ENCODE measurements at places on chromosomes 11 and 22.

GRCh38 chr22:44341431-44342346 is 28.9 kb upstream of the SHISAL1 start:
- no peak for DNase-seq

DNA sequence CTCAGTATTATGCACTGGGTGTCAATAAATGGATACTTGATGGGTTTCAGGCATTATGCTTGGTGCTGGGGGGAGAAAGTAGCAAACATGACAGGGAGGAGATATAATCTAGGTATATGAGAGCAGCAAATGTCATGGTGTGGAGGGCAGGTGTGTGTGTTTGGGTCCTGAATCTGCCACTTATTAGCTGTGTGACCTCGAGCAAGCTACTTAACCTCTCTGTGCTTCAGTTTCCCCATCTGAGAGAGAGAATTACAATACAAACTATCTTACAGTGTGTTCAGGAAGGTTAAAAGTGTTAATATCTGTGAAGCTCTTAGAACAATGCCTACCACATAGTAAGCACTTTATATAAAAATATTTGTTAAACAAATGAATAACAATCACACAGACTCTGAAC is 2.8 kb downstream of the SLC22A8 start:
- DNase-seq = no peak

DNA sequence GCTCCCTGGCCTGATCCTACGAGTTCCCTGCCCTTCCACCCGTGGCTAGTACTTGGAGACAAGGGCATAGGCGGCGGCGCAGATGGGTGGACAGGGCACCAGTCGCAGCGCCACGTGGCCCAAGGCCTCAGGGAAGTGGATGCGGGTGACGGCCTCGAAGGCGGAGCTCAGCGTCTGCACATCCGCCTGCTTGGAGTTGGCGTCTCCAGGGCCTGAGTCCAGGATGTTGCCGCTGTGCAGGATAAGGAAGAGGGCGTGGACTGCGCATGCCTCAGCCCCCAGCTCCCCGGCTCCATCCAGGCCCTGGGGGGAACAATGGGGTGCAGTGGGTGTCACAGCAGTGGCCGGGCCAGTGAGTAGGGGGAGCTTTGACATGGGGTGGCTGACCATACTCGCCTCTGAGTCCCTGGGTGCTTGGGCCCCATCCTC is 6.6 kb downstream of the PITPNM1 start:
- no peak for DNase-seq

GRCh38 chr11:20627026-20627425 is 27.6 kb downstream of the SLC6A5 start:
- DNase-seq = no peak

DNA sequence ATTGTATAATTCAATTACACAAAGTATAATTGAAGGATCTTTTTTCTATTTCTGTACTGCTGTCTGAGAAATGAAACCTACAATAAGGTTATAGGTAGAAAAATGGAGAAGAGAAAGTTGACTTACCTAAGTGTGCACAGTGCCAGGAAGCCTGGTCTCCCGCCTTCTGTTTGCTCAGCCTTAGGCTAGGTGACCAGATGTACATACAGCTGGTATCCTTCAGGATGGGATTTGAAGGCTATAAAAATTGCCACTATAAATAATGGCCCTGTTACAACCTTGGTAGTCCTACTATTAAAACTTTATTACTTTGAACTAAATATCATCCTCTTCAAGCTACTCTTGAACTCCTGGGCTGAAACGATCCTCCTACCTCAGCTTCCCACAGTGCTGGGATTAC is 19.7 kb downstream of the OR51E2 start:
- no peak for DNase-seq

DNA sequence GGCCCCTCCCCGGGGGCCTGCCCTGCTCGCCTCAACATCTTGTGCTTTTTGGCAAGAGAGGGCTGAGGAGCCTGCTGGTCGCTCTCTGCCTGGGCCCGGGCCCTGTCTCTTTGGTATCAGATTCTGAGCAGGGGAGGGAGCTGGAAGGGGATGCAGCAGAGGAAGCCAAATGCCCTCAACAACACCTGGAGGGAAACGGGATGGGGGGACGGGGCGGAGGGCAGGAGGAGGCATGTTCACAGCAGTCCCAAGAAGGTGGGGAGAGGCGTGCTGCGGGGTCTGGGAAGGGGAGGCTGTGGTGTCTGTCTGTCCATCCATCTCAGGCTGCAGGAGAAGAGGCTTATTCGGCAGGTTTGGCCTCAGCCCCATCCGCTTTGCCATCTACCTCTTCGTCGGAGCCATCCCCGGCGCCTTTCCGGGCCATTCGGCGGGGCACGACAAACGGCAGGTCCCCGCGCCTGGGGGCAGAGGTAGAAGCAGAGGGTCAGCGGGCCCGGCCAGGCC is 29.4 kb downstream of the APOL1 start:
- DNase-seq = no peak

DNA sequence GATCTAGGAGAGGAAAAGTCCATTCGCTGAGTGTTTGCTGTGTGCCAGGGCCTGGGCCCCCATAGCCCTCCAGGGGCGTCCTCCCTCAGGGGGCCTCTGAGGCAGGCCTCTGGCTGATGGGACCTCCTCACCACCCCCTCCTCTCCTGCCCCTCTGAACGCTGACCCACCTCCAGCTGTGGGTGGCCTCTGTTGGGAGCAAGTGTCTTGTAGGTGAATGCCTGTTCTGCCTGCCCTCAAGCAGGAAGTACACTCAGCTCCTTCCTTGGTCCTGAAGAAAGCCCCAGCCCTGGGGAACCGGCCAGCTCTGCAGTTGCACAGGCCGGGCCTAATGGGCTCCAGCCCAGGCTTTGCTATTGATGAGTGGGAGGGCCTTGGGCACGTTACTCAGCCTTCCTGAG is 3.5 kb downstream of the MYO7A start:
- no peak for DNase-seq

DNA sequence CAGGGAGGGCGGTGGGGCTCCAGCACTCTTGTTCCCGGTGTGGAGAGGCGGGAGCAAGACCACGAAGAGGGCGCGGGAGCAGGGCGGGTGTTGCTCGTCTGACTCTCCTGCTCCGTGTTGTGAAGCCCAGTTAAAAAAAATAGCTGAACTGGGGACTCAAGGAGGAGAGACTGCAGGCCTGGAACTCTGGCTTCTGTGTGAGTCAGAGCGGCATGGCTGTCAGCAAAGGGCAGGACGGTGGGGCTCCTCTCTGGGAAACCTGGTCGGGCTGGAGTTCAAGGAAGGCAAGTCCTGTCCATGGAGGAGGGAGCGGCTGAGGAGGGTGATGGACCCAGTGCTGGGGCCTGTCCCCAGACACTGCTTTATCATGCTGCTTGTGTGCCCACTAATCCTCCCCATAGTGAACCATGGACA is 152.3 kb downstream of the FEZ1 start:
- DNase-seq = no peak

DNA sequence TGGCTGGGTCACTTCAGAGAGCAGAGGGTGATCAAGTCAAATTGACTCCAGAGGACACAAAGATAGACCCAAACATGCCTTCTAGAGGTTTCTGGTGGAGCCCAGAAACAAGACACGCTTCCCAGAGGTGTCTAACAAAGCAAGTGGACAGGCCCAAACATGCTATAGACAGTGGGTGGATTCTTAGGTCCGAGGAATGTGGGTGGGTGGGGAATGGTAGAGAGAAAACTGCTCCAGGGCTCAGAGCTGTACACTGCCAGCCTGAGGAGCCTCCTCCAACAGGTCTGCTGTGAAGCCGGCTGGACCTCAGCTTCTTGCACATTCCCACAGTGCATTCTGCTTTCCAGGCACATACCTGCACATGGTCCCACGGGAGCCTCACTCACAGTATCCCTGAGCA is 116.8 kb upstream of the NECTIN1 start:
- DNase-seq = no peak

- no peak for DNase-seq
Observed at GRCh38 chr11:46338988-46339666, 8.1 kb upstream of the DGKZ start.

GRCh38 chr11:134560066-134560465 is 148.0 kb upstream of the B3GAT1 start:
- DNase-seq = no peak

GRCh38 chr11:120994091-120994859 is 29.6 kb upstream of the TBCEL start:
- DNase-seq = no peak

DNA sequence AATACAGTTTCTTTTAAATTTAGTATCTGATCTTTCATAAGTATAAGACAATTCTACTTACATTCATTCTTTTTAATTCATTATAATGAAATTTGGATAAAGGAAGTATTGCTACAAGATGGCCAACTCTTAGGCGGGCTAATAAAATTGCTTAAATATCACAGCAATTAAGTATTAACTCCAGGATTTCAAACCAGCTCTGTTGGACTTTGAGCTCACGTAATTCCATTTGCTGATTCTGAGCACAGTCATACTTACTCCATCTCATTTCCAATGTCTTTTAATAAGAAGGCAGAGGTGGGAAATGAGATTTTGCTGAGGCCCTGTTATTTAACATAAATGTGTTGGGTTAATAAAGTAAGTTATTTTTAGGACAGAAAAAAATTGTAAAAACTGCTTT is 748.1 kb downstream of the KCNA4 start:
- no peak for DNase-seq

GRCh38 chr11:88464528-88464927 is 127.0 kb upstream of the CTSC start:
- DNase-seq = no peak

- DNase-seq = no peak
Observed at GRCh38 chr11:128707681-128708080, 13.8 kb downstream of the FLI1 start.

DNA sequence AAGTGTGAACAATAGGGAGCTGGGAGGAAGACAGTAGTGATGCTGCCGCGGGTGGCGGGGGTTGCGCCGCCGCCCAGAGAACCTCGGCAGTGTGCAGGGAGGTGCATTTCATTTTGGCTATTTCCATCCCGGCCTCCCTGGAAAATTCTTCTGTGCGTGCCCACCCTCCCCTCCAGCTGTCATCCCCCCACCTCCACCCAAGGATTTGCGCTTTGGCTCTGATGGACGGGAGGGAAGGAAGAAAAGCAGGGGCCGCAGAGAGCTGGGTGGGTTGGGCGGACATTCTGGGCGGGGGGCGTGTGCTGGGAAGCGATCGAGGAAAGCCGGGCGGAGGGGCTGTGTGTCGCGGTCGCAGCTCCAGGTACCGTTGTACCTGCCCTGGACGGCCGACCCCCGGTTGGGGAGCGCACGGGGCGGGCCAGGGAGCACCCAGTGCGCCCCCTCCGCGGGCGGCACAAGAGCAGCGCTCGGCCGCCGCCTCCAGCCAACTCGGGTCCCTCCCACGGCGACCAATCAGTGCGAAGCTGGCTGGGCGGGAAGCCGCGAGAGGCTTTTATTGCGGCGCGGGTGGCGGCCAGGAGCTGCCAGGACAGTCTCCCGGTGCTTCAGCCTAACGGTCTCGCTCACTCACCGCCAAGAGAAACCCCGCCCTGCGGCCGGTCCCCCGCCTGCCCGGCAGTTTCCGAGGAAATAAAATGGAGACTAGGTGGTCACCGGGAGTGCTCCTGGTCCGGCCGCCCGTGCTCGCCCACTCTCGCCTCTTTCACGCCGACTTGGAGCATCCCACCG is 1.6 kb downstream of the NCAM1 start:
- no peak for DNase-seq

GRCh38 chr22:27666272-27666997 is 135.1 kb downstream of the MN1 start:
- no peak for DNase-seq

- DNase-seq = no peak
Observed at GRCh38 chr11:63212742-63213141, 30.7 kb downstream of the SLC22A25 start.

DNA sequence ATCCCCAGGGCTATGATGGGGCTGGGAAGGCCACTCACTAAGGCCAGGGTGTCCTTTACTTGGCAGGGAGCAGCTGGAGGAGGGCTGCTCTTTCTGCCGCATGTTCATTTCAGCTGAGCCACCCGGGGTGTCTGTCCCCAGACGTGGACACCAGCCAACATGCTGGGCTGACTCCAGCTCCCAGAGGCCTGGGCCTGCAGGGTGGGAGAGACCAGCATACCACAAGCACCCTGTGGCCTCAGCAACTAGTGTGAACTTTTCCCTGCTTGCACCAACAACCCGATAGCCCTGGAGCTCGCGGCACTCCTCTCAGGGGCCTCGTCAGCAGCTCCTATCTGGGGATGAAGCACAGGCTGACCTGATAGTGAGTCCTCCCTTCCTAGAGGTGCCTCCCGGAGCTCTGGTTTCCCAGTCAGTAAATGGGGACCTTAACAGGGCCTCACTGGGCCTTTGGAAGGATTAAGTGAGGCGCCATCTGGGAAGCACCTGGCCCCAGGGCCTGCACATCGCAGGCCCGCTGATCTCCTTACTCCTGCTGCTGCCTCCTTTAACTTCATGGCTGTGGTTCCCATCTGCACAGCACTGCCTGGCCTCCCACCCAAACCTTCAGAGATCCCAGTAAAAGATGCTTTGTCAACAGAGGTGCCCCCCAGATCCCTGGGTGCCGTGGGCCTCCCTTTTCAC is 83.4 kb downstream of the GALNT18 start:
- DNase-seq = no peak

DNA sequence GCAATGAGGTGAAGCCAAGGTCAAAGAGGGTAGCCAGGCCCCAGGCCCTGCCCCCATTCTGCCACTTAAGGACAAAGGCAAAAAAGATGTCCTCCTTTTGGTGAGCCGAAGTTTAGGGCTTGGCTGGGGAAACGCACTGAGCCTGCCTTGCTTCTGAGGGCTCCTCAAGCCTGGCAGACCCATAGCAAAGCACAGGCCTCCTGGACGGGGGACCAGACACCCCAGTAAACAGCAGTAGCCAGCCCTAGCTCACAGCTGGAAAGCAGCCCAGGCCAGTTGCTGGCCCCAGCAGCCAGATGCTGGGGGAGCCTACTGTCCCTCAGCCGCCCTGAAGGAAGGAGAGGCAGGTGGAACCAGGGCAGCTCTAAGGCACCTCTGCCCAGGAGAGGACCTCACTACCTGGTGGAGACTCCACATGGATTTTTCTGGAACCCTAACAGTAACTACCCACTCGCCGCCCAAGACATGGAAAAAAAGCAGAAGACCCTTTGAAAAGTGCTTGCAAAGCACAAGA is 3.8 kb upstream of the PYGM start:
- no peak for DNase-seq

DNA sequence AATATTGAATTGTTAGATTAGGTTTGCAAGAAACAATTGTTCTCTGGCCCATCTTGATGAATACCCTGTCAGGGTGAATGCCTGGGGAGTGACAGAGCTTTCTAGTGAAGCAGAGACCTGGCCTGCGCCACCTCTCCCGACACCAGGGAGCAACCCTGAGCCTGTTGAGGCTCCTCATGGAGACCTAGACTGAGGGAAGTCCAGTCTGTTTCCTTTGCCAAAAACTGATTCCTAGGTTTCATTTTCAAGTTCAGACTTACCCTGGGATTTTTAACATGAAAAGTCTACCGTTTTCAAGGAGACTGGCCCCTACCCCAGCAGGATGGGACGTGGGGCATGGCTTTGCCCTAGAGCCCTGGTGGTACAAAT is 173.7 kb upstream of the SORL1-AS1 start:
- no peak for DNase-seq

Data from stimulated activated CD8-positive, alpha-beta memory T cell treated with anti-CD3 and anti-CD28 coated beads, Interleukin-7, amount 100 ng/mL, for 4 hours (primary cell).